ENCODE measurements at places on chromosomes 7 and 10.

DNA sequence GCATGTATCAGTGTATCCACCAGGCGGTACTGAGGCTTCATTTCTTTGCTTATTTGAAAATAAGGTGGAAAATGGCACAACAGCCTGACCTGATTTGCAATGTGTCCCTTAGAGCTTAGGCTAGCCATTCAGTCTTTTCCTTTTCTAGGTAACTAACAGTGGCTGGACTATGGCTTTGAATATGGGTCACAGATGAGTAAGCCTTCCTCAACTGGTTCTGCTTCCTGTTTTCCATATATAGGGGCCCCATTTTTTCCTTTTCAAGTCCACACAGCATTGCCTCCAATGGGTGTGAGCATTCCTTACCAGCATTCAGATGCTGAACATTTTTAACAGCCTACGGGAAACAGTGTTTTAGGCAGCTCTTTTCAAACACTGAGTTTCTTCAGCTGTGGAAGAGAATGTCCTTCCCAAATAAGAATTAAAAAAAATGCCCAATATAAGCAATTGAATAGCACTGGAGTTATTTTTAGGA, 3.9 kb upstream of the ITGB1 start:
- no peak for DNase-seq

DNA sequence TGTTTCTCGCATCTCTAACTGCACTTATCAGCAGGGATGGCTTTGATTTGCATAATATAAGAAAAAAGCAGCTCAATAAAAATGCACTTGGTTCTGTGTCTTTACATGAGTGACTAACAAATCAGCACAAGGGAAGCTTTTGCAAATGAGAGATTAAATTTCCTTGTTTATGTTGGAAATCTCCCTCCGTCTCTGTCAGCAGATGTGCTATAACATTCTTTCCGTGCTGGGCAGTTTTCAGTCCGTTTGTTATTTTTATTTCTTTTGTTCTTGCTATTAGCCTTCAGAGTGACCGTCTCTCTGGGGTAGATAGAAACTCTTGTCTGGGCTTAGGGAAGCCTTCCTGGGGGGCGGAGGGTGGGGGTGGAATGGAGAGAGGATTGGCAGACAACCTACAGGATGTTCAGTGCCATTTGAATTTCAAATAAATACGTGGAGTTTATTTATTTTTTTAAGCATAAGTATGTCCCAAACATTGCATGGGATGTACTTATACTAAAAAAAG, 96.0 kb downstream of the GATA3 start:
- DNase-seq, result no peak

DNA sequence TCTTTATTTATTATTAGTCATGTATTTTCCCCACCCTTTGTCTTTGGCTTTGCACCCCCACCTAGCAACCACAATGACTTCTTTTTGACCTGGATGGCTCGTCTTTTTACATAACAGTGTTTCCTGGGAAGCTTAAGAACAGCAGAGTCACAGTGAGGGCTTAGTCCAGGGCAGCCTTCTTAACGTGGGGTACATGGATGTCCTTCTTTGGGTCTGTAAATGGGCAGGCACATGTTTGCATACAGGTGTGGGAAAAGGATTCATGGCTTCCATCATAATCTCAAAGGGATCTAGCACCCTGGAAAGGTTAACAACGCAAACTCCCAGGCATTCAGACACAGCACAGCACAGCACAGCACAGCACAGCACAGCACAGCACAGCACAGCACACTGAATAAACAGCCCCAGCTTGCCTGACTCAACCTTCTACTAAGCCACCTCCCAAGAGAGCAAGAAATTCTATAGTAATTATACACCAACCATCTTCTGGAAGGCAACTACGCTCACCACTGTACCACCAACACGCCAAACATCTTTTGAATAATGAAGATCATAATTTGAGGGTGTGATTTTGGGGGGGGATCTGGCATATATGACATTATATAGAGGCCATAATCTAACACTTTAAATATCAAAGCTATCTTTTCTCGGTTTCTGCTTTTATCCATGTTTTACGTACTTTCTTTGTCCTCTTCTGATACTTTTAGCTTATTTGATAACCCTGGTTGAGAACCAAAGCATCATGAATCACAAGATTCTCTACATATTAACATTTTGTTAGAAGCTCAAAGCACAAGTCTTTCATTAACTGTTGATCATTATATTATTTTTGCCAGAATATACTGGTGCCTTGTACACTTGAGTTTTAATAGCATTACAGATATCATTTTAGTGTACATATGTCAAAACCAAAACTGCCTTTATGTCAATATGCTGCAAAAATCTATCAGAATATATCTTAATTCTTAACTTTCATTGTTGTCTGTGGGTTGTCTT, 177.2 kb upstream of the KLF14 start:
- no peak for DNase-seq

DNA sequence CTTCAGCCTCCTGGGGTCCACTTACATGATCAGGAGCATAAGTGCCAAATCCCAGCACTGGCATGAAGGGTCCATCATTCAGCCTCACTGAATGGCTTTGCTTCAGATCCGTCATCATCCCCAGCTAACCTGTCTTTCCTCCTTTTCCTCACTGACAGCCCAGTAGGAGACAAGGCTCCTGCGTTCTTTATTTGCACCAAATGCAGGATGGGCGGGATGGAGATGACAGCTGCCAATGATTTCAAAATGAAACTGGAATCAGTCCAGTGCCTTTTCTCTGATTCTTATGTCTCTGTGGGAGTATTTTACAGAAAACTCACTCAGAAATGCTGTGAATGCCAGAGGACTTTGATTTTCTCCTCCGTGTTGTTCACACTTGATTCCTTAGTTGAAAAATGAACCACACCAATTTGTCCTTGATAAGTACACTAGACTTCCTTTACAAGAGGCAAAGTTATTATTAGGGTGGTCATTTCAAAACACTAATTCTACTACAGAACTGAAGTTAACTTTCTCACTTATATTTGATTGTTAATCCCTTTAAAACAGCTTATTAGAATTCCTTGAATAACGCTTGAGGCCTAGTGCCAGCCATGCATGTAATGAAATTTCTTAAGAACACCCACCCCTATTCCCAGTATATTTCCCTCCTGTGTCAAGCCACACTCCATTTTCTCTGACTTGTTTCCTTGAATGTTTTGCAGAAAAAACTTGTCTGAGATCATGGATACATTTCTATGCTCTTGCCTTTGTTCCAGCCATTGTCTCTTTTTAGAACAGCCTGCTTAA, at the start of gene AKR1C8:
Gene AKR1C8, minus strand, starts transcription at position 164 of the 789 bp plus-strand sequence. Its CDS starts 46 bp downstream, at position 118.
- no peak for DNase-seq

DNA sequence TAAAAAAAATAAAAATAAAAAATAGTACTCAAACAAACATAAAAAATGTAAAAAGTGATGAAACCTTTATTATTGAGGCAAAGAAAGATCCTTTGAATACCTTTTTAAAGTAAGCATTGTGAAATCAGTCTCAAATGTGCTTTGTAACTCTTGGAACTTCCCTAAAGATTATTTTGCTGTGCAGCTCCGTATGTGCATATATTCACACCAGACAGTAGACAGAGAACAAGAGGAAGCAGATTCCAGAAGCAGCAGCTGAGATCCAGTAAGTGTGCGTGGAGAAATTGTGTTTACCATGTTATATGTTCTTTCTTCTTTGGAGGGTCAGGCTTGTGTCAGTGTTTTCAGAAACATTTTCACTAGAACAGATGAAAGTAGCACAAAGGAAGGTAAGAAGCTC, 324.9 kb downstream of the AGMO start:
- no peak for DNase-seq

DNA sequence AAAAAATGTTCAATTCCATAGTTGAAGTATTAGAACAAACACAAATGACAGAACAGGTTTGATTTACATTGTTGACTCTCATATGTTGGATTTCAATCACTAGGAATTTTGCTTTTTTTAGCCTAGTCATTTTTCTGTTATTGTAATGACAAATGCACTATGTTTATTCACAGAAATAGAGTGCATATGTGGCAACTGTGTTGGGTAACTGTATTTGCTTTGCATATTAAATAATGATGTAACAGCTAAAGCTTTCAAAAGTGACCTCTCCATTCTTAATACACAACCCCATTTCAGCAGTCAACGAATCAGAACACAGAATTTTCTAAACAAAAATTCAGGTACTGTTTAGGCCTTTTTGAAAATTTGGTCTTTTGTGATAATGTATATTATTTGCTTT, 54.0 kb upstream of the SLC26A5 start:
- no peak for DNase-seq

- no peak for DNase-seq
These were observed 106.2 kb upstream of the DDC start for GRCh38 chr7:50671386-50671785.

DNA sequence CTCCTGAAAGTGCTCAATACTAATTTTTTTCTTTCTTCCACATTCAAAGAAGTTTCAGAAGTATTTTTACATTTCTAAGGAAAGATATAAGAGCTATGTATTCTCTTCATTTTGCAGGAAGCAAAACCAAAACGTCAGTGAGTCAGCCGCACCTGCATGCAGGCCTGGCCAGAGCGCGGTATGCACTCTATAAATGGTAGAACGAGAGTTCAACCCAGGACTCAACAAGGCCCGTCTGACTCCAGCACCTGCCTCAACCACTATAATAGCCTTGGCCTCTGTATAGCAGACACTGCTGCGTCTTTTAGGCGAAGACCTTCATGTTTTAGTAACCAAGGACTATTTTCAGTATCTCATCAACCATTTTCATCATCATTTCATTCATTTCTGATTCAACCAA, 113.2 kb downstream of the KMT2E start:
- no peak for DNase-seq
